ENCODE measurements at places on chromosomes 5 and 9.

GRCh38 chr5:44294516-44294915 lies 94.7 kb downstream of the FGF10 start:
- no peak for DNase-seq

DNA sequence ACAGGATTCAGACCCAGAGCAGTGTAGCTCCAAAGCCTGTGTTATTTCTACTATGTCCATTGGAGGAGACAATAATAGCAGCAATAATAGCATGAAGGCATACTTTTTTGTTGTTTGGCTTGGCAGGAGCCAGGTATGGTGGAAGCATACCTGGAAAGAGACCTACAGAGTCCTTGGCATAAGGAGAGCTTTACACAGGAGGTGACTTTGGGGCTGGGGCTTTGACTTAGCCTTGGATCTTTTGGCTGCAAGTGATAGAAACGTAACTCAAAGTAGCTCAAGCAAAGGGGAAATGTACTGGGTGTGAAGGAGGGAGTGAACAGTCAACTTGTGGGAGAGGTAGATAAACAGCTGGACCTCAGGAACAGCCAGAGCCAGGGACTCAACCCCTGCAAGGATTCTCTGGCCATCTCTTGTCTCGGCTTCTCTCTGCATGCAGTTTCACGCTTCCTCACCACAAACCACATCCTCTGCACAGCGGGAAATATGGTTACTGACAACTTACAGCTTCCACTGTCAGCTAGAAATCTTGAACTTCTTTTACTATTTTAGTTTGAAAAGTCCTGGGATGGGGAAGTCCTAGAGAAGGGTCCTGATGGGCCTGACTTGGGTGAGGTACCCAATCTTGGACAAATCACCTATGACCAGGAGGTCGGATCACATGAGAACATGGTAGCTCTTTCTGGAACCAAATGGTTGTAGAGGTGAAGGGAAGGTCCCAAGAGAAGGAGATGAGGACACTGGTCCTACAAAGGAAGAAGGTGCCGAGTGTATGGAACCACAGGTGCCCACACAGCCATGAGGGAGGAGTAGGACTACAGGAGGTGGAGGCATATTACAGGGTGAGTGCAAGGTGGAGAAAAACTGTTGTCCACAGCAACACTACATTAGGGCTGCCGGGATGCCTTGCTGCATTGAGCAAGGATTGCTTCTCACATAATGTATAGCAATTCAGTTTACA lies 47.0 kb upstream of the TGFBR1 start:
- DNase-seq = peak; percentile 79

GRCh38 chr9:87641067-87641466 lies 84.9 kb upstream of the CTSL start:
- DNase-seq = no peak

DNA sequence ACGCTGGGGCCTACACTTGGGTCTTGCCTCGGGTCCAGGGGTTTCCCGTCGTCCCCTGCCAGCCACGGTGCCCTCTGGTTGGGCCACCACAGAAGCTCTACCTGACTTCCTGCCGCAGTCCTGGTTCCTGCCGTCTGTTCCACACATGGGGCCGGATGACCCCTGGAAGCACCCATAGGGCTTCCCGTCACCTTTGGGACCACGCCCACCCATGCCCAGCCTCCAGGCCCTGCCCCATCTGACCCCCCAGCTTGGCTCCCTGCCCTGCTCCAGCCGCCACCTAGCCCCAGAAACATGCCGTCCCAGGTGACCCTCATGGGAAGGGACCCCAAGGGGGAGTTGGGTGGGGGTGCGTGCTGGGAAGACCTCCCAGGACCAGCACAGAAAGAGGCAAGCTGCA lies 13.7 kb downstream of the MRPL36 start:
- DNase-seq = no peak

GRCh38 chr9:134539586-134540194 lies 101.9 kb upstream of the COL5A1 start:
- no peak for DNase-seq

DNA sequence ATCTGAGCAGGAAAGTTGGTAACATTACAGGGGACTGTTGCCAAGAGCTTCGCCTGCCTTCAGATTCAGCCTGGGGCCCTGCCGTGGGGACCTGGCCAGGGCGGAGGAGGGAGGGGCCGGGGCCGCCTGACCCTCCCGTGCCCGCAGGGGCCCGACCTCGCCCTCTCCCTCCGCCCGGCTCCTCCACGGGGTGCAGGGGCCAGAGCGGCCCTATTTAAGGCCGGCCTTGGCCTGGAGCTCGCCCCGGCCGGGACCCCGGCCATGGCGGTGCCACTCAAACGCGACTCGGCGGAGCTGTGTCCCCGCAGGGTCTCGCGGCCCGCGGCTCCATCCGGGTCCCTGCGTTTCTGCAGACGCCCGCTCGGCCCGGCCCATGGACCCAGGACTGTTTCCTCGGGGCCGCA lies 757 bp downstream of the TMEM250 start:
- DNase-seq = no peak

DNA sequence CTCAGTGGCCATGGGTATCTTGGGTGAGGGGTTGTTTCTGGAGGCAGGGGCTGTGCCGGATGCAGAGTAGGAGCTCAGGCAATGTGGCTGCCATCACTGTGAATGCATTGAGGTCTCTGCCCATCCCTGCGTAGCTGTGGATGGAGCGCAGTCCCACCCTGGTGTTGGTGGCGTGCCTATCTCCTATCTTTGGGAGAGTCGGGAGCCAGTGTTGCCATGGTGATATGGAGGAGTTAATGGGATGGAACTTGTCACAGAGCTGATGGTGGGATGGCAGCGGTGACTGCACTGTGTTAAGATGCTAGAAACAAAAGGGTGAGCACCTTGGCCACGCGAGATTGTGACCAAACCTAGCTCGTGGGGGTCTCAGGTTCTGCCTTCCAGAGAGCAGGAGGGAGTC lies 197.3 kb downstream of the MELK start:
- DNase-seq = no peak

- DNase-seq = no peak
These were observed 32.8 kb upstream of the POMT1 start for GRCh38 chr9:131469951-131470350.

GRCh38 chr5:58902765-58903164 lies 319.9 kb downstream of the RAB3C start:
- DNase-seq = no peak

GRCh38 chr9:89021154-89021803 lies 30.0 kb downstream of the S1PR3 start:
- no peak for DNase-seq

DNA sequence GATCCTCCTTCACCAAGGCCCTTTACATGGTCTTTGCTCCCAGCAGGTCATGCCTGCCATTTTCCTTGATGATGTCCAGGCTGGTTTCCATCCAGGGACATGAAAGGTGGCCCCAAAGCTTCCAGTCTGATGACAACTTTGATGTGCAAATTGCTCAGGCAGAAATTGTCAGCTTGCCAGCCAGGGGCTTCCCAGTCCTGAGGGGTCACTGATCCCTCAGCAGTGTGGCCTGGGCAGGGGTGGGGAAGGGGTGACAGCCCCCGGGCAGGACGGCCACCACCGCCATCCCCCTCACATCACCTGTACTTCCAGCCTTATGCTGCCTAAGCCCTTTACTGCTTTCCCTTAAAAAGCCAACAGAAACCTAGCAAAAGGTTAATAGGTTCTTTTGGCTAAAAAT lies 96.3 kb downstream of the ANKRD33B start:
- no peak for DNase-seq

DNA sequence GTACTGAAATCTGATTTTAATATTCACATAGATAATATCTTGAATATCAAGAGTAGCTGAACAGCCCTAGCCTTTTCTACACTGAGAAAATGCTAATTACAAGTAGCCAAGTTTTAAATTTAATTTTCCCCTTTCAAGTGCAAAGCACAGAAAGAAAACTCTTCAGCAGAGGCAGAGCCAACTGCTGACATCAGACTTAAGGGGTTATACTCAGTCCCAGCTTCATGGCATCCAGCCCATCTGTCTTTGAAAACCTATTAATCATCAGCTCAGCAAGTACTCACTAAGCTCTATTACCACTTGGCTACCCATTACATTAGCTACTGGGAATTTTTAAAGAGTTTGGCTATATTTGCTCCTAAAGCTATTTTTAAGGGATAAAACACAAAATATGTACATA lies 220.5 kb downstream of the SLC12A2 start:
- DNase-seq = no peak

- no peak for DNase-seq
These were observed 41.0 kb upstream of the FBN2 start for GRCh38 chr5:128579093-128579492.

- DNase-seq = no peak
These were observed 151.3 kb downstream of the GAS1 start for GRCh38 chr9:86795823-86796553.

DNA sequence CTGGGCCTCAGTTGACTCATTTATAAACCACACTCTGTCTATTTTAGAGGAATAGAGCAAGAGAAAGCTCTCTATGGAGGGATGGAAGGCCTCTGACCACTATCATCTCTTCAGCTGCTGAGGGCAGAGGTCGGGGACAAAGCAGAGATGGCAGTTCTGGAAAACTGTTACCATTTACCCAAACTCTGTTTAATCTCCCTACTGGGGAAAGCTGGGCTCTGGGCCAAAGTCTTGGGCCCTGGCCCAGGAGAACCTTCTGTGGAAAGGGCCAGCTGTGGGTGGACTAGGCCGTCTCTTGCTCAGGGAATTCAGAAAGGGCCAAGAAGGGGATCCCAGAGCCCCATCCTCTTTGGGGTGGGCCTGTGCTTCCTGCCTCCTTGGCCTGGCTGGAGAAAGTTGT lies 100.0 kb downstream of the PSD2 start:
- DNase-seq = no peak

DNA sequence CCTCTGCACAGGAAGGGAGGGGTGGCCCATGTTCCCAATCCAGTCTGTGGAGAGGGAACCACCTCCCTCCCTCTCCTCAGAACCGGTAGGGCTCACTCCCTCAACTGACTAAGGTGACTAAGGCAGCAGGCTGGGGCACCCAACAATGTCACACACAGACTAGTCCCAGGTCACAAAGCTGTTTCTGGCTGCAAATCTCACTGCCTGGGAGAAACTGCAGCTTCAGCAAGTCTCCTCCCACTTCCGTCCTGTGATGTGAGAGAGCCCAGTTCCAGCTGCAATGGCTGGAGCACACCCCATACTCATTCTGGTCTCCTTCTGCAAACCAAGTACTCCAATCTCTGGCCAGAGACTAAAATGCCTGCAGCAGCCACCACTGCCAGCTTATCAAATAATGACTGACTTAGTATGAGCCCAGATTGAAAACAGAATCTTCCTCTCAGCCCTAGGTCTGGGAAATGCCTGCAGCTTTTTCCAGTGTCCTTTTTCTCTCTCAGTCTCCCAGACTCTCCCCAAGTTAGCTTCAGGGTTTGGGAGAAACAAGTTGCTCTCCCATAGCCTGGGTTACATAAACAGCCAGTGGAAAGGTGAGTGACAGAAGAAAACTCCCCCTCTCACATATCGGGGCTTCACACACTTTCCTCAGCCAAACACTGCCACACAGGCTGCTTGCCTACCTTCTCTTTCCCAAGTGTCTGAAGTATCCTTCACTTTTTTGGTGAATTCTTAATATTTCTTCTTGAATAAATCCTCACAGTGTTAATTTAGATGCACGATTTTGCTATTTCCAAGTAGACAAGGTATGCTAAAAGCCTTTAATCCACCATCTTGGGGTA lies 247.4 kb upstream of the RASA1 start:
- peak; percentile 30 for DNase-seq

DNA sequence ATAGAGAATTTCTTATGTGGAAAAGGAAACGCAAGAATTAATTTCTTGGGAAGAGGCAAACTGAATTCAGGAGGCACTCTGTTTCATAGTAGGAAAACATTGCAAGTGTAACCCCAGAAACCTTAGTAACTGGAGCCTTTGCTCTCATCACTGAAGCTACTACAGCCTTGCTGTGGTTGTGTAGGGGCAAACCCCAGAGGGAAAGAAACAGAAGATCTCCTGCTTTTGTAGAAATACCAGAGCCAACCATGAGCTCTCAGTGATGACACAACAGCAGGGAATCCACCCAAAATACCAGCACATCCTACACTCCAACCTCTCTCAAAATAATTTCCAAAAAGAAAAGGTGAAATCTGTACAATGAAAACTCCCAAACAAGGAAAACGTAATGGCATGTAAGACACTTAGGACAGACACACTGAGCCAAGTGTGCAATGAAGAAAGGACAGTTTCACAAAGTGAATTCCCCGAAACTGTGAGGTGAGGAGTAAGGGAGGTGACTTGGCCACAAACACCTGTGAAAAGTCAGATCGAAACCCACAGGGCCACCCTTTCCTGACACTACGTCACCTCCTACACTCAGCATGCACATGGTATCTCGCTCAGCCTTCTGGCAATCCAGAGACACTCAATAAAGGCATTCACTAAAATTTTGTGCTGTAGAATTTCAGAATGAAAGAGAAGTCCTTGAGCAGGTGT lies 8.5 kb upstream of the ACSL6 start:
- peak; percentile 84 for DNase-seq

DNA sequence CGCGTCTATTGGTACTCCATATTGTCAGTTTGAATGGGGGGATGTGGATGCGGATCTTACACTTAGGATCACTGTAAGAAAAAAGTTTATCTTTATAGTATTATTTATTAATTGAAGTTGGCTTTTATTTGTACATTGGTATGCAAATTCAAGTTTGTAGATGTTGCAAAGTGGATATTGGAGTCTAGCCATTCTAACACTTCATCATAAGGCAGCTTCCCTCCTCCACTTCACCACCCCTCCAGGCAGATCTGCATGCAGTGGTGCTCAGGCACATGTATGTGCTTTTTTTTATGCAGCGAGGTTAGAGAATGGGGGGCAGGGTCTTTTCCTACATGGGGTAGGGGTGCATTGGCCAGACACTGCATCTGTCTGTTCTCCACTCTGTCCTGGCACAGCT lies 84.3 kb downstream of the IQGAP2 start:
- no peak for DNase-seq

GRCh38 chr5:35129921-35130485 lies 82.3 kb upstream of the AGXT2 start:
- peak; percentile 75 for DNase-seq

- no peak for DNase-seq
These were observed 6.4 kb downstream of the HOMER1 start for GRCh38 chr5:79507251-79508205.

DNA sequence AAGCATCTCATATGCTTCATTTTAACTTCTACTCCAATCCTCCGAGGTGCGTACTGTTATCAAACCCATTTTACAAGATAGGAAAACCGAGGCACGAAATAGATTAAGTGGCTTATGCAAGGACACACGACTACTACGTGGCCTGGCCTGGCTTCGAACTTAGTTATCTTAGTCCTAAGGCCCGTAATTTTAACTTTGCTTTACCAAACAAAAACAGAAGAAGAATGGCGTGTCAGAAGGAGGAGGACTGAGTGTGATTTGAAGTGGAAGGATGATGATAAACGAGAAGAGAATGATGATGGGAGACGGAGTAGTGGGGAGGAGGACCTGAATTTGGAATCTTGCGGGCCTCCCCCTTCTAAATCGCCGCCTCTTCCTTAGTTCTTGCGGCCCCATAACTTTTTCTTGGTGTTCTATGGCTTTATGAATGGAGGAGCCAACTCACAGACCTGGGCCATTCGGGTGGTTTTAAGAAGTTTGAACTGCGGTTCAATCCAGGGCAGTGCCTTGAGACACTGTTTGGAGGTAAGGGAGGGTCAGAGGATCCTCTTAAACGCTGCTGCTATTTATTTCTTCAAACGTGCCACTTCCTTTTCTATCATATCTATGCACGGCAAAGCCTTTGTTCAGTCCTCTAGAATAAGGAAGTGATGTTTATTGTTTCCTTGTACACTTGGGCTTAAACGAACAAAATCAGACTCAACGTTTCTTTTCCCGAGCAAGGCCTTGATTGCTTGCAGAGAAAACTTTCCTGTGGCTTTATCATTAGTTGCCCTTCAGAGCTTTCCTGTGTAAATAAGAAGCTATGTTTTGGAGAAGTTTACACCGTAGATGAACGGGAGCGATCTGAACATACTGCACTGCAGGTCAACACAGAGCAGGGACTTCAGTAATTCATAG lies 795 bp downstream of the CNOT8 start:
- DNase-seq = no peak

- DNase-seq = no peak
These were observed 3.5 kb downstream of the HEMGN start for GRCh38 chr9:97934321-97935115.

All from stimulated activated CD4-positive, alpha-beta T cell treated with anti-CD3 and anti-CD28 coated beads, Interleukin-15, amount 100 ng/mL, for 24 hours (primary cell).